CD8-positive, alpha-beta memory T cell (primary cell): ENCODE measurements at places on chromosomes 13 and 19. TPM values are rescaled to one million over a fixed set of nuclear protein-coding genes. Genes with fewer than 3 reads are reported as not detected.

C19orf85 gene
- not detected for total RNA-seq

GIPR gene
- total RNA-seq, result 1.7 TPM

F2RL3 gene
- not detected for total RNA-seq

IRGC gene
- total RNA-seq, result not detected

DACH1 gene
- not detected for total RNA-seq

BEST2 gene
- total RNA-seq, result not detected

NOVA2 gene
- not detected for total RNA-seq

RTBDN gene
- total RNA-seq, result not detected

DCT gene
- total RNA-seq, result 0.07 TPM

CCDC124 gene
- 195 TPM for total RNA-seq

MRI1 gene
- 43.5 TPM for total RNA-seq

CDX2 gene
- not detected for total RNA-seq

DNA sequence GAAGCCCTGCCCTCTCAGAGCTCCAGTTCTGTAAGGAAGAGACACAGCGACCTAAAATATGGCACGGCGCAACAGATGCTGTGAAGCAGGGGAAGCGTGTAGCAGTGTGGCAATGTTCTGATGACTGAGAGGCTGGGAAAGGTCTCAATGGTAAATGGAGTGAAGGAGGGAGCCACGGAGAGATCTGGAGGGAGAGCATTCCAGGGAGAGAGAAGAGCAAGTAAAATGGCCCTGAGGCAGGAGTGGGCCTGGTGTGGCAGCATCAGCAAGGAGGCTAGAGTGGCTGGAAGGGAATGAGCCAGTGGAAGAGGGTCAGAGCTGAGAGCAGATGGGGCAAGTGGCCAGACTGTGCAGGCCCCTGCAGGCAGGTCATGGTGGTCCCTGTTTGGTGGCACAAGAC is 16.4 kb downstream of the RCN3 start:
- no peak for DNase-seq

- DNase-seq, result no peak
These were observed 12.4 kb downstream of the C19orf25 start for GRCh38 chr19:1466461-1467214.

- no peak for DNase-seq
These were observed 22.9 kb downstream of the FBN3 start for GRCh38 chr19:8126511-8126910.

DNA sequence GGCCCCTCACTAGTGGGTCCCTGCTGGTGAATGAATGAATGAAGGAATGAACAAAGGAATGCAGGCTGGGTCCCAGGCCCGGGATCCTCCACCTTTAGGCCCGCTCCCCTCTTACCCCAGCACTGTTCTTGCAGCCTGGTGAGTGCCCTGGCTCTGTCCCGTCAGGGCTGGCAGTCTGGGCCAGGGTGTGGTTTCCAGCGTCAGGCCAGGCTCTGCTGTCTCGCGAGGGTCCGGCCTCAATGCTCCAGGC is 317 bp downstream of the LYL1 start:
- no peak for DNase-seq

- no peak for DNase-seq
These were observed 1.7 kb downstream of the DPY19L3 start for GRCh38 chr19:32407004-32407992.

DNA sequence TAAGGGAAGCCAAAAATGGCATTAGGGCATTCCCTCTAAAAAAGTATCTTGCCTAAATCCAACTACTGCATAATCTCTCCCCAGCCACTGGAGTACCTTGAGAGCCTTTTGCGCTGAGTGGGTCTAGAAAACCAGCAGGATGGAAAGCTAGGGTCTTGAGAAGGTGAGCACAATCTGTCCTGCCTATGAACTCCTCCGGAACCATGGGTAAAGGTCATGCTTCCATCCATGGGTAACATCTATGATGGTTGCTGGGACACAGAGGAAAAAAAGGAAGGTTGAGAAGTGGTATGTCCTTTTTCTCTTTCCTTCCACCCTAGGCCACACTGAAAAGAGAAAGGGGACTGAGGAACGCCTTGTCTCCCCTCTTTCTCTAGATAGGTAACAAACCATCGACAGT is 52.4 kb downstream of the ZNF676 start:
- DNase-seq, result no peak

GRCh38 chr19:56111601-56112312 is 9.3 kb downstream of the ZNF787 start:
- DNase-seq, result no peak

- DNase-seq, result no peak
These were observed 18.6 kb upstream of the RASA3 start for GRCh38 chr13:114151031-114151430.

DNA sequence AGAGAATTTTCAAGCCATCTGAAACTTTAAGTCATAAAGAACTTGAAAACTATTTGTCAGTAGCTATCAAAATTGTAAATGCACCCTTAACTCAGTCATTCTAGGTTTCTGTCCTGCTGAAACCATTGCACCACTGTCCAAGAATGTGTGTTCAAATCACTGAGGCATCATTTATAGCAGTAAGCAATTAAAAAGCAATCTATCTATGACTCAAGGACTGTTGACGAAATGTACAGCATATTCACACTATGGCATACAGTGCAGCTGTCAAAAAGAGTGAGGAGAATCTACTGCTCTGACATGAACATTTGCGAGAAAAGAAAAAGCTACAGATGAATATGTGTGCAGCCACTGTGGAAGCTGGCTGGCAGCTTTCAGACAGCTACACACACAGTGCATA is 71.2 kb downstream of the ING1 start:
- no peak for DNase-seq

- DNase-seq, result no peak
These were observed 499.5 kb upstream of the SLITRK6 start for GRCh38 chr13:86298725-86299124.

GRCh38 chr19:5397804-5398692 is 57.2 kb upstream of the ZNRF4 start:
- DNase-seq, result no peak
